Left ventricle myocardium superior (tissue), 1 donor: ENCODE measurements at places on chromosomes 16 and 17. TPM values are rescaled to one million over a fixed set of nuclear protein-coding genes. Genes with fewer than 3 reads are reported as not detected.

Gene KCNJ12
- total RNA-seq, result 11.4 TPM

Gene CHRNE
- total RNA-seq, result 0.50 TPM

Gene SLC5A11
- total RNA-seq, result not detected

Gene CHST5
- 0.07 TPM for total RNA-seq

Gene KRT12
- total RNA-seq, result not detected

Gene TP53TG3E
- total RNA-seq, result not detected

Gene CCL3
- total RNA-seq, result not detected

Gene ADAD2
- total RNA-seq, result not detected

DNA sequence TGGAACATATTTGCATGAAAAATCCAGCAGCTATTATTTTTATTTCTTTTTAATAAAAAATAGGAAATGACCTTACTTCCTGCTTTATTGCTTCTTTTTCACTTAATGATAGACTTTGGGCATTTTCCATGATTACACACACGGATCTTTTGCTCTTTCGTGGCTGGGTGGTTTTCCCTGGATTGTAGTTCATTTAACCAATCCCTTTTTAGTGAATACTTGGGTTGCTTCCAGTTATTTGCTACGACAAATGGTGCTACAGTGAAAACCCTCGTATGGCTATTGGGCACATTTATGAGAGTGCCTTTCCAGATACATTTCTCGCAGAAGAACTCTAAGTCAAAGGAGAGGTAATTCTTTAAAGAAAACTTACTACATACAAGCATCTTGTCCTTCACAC is 38.6 kb downstream of the FOXL1 start:
- no peak for DNase-seq

DNA sequence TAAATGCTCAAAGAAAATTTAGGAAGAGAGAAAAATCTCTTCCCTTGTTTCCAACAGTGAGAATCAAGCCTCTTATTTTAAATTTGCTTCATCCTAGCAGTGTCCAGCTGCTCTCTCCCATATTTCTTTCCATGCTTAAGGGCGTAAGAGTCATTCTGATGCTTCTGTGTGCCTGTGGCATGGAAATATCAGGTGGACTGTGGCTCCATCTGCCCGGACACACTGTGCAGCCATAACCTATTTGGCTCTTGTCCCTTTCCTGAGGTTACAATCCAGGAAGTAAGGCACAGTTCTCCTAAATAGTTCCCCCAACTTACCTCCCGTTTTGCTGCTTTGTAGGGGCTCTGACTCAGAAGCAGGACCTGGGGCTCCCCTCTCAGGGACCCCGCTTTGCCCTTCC is 6.3 kb upstream of the KRT222 start:
- DNase-seq, result no peak

DNA sequence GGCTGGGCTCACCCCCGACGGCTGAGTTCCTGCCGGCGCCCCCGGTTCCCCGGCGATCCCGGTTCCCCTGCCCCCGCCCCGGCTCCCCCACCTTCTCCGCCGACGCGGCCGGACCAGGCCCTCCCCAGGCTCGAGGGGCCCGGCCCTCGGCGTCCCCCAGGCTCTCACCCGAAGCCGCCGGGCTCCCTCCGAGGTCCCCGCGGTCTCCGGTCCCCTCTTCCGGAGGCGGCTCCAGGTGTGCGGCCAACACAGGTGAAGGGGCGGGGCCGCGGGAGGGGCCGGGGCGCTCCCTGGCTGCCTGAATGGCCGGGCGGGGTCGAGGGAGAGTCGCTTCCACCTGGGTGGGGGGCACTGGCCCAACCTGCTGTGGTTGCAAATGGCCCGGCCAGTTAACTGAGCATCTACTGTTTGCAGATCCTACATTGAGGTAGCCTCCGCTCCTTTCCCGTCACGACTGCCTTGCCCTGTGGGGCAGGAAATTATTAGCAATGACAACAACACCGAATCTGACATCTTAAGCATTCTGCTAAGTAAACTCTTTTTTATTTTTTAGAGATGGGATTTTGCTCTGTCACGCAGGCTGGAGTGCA is at the start of gene BICDL2:
Gene BICDL2 (minus strand): TSS at position 219 of the 590 bp plus-strand sequence. CDS start 1,448 bp downstream, outside the sequence.
- DNase-seq, result no peak

DNA sequence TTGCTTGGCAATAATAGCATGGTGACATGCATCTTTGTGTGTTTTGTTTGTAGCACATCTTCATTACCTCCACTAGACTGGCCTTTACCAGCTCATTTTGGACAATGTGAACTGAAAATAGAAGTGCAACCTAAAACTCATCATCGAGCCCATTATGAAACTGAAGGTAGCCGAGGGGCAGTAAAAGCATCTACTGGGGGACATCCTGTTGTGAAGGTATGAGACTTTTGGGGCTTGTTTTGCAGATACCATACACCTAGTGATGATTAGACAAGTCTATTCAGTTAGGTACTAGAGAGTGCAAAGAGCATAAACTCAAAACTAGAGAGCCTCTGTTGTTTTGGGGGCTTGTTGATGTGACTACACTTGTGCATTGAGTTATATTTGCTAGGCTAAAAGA is 41.2 kb downstream of the NFATC3 start:
- DNase-seq, result no peak

GRCh38 chr17:4506175-4506813 is 7.6 kb downstream of the SPNS2 start:
- DNase-seq, result no peak

DNA sequence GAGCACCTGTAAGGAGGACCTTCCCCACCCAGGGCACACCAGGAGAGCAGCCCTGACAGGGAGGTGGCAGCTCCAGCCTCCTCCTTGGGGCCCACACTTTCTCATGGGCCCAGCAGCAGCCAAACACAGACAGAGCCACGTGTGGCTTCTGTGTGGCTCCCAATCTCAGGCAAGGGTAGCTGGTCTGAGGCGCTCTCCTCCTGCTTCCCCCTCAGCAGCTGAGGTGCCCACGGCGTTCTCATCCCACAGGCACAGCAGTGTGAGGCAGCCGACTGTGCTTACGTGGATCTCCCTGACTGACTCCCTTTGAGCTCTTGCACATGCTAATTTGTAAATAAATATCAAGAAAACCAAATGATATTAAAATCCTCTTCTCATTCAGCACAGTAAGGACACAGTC is 30.9 kb downstream of the CMTM3 start:
- no peak for DNase-seq

GRCh38 chr16:2333231-2333630 is 7.3 kb downstream of the ABCA3 start:
- DNase-seq, result no peak

GRCh38 chr16:73033271-73033998 is 14.5 kb downstream of the ZFHX3 start:
- DNase-seq, result no peak

DNA sequence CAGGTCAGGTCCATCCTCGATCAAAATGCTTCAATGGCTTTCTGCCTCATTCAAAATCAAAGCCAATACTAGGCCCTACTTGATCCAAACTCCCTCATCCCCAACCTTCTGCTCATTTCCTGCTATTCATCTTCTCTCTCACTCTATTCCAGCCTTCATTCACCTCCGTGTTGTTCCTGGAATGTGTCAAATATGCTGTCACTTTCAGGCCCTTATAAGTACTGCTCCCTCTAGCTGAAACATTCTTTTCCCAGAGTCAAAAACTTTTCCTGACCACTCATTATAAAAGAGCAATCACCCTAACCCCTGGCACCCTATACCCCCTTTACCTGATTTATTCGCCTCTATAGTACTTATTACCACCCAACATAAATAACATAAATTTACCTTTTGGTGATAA is 303.7 kb upstream of the PMFBP1 start:
- no peak for DNase-seq

DNA sequence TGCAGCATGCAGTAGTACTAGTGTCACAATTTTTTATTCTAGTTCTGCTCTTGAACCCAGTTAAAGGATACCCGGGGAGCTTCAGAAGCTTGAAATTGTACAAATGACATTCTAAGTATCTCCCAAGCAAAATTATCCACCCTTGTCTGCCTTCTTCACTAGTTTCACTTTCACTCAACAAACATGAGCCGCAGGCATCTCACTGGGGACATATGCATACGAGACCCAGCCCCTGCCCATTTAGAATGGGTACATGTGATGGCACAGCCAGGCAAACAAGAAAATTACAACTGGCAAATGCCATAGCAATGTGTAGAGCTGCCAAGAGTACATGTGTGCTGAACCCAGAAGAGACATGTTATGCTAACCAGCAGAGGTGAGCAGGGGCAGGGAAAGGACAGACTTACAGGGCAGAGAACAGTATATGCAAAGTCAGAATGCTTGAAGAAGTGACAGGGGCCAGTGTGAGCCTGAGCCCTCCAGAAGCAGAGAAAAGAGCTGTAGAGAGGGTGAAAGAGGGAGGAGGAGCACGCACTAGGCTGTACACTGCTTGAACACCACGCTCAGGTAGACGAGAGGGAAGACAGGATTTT is 8.3 kb downstream of the GINS2 start:
- DNase-seq, result no peak

DNA sequence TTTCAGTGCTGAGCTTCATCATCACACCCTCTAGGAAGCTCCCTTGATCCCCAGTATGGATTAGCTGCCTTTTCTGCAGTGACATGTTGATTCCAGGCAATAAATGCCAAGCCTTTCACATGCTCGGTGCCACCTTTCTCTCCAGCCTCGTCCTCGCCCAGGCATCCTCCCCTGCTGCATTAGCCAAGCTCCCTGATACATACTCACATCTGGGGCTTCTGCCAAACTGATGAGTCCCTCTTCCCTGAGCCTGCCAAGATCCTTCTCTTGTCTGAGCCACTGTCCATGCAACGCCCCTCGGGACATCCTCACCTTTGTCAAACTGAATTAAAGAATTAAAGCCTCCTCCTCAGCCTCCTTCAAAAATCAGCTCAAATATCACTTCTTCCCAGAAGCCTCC is 538.5 kb upstream of the CDH11 start:
- no peak for DNase-seq

DNA sequence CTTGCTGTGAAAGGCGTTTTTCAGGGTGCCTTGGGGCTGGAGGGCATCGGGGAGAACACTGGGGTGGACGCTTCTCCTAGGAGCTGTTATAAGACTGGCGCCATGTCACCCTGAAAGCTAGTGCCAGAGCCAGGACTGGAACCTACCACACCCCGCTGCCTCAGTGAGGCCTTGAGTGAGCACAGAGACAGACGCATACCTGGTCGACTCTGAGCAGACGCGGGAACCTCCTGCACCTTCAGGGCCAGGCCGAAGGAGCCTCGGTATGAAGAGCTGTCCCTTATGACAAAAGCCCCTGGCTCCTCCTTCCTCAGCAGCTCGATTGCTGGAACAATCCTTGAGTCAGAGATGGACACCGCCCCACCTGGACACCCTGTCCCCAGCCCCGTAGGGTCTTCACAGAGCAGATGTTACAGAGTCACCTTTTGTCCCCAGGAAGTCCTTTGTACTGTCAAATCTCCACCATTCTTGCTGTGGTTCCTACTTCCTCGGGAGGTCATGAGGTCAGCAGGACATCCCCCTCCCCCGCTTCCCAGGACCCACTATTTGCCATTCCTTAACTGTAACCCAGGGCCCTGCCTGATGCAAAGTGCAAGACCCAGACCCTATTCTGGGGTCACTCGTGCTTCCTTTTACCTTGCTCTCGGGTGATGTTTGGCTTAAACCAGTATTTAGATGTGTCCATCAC is 17.0 kb downstream of the TNS4 start:
- DNase-seq, result no peak

GRCh38 chr16:12026741-12027490 is 50.4 kb downstream of the SNX29 start:
- DNase-seq, result no peak

- DNase-seq, result no peak
Observed at GRCh38 chr16:85918436-85918835, 19.5 kb downstream of the IRF8 start.

DNA sequence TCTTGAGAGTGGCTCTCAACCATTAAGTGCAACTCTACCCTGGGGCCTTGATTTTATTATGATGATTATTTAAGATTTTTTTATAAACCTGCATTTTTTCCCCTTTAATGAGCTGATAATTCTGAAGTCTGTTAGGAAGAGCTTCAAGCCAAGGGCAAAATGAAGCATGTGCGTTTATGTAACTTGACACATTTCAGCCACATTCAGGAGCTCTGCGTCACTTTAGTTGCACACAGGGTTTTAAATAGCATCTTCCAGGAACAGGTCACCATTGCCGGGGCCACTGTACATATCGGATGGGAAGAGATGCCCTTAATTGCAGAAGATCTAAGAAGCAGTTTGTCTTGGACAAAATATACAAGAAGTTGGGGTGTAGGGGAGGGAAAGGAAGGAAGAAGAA is 89.6 kb downstream of the BMERB1 start:
- no peak for DNase-seq

- DNase-seq, result no peak
Observed at GRCh38 chr17:76775021-76775600, 37.2 kb downstream of the MFSD11 start.
